ENCODE measurements at places on chromosomes 16 and 17.

GRCh38 chr17:74516561-74517328 is 14.5 kb downstream of the CD300LB start:
- no peak for DNase-seq

- DNase-seq: no peak
Measured at GRCh38 chr16:46607529-46607928, 13.7 kb downstream of the SHCBP1 start.

DNA sequence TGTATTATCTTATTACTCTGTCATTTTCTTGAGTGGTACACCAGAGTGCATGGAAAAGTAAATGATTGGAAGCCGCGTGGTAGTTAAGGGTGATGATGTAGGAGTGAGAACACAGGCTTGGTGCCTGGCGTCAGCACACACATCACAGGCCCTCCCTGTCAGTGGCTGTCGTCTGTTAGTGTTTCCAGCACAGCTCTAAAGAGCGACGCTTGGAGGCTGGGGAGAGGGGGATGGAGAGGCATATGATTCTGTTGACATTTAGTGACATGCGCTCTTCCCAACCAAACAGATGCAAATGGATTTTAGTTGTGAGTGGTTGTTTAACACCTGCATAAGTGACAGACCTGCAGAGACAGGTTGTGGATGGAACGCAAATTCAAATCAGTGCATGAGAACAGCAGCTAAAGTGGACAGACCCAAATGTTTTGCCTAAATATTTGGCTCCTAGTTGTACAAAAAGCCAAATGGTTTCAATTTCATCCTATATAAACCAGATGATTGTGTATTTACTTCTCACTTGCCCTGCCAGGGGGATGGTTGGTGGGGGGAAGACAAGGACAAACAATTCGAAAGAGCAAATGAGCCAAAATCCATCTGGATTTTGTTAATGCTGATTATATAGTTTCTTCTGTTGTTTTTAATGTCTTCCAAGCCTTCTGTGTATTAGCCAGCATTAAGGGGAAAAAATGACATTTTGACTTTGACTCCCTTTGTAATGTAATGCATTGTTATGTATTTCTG is 222.3 kb downstream of the WWOX start:
- DNase-seq: no peak

- DNase-seq: no peak
Measured at GRCh38 chr17:44257815-44258760, 9.8 kb downstream of the SLC4A1 start.

- DNase-seq: no peak
Measured at GRCh38 chr16:23635958-23636357, 5.2 kb downstream of the PALB2 start.

GRCh38 chr17:78224231-78225087 is 7.0 kb upstream of the TMEM235 start:
- DNase-seq: no peak

GRCh38 chr17:38797158-38797490 is 2.2 kb downstream of the PIP4K2B start:
- DNase-seq: no peak

- DNase-seq: no peak
Measured at GRCh38 chr17:78257810-78258322, 26.4 kb downstream of the TMEM235 start.

DNA sequence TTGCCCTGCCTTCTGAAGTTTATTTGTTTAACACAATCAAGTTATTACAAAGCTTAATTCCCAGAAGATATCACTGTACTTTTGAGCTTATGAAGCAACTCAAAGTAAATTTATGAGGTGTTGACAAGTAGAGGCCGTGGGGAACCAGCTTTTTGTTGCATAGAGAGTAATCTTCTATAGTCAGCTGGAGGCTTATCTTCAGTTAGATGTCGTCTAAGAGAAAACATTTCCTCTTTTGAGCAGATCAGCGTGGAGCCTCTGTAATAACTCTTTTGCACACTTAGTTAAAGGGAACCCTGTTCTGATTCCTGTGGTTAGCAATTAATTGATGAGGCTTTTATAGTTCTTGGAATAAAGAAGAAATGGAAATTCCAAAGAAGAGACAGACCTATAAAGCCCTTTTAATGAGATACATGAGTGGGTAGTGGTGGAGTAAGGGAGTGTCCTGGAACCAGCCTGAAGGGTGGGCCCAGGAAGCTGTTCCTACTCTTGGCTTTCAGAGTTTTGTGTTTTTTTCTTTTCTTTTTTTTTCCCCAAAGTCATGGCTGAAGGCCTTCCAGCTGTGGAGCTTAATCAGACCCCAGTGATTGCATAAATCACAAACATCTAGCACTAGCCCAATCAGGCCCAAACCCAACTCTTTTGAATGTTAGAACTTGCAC is 28.9 kb upstream of the MAP3K14 start:
- DNase-seq: no peak

All from mucosa of gallbladder (tissue), 1 donor.